ENCODE measurements at places on chromosomes 3 and 15. TPM values are rescaled to one million over a fixed set of nuclear protein-coding genes. Genes with fewer than 3 reads are reported as not detected.

DNA sequence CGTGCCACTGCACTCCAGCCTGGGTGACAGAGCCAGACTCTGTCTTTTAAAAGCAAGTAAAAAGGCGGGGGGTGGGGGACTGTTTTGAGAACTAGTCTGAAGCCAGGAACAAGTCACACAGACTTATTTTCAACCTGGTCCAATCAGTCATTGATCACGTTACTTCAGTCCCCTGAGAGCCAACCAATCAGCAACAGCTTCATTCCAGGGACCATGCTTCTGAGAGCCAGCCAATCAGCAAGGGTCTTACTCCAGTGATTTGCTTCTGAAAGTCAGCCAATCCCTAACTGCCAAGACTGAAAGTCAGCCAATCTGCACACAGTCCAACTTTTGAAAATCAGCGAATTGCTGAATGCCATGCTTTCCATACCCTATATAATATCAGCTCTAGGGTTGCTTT lies 48.6 kb upstream of the C15orf39 start:
- no peak for DNase-seq

- DNase-seq: peak; percentile 74
Observed at GRCh38 chr3:48634661-48635221, 520 bp downstream of the SLC26A6 start.

- DNase-seq: no peak
Observed at GRCh38 chr3:122858373-122858772, 63.5 kb downstream of the SLC49A4 start.

DNA sequence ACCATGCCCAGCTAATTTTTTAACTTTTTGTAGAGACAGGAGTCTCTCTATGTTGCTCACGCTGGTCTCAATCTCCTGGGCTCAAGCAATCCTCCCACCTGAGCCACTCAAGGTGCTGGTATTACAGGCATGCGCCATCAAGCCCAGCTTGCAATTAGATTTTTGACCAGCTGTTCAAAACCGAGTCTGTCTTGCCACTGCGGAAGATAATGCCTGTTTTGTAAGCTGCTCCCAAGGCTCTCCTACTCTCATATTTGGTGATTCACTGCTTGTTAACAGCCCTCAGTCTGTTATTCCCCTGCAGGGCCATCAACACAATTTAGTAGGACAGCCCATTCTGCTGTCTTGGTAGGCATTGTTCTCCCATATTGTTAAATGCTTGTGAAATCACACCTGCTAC lies 17.8 kb upstream of the MCCC1 start:
- no peak for DNase-seq

GRCh38 chr3:24166515-24166914 lies 221.4 kb downstream of the NR1D2 start:
- no peak for DNase-seq

DNA sequence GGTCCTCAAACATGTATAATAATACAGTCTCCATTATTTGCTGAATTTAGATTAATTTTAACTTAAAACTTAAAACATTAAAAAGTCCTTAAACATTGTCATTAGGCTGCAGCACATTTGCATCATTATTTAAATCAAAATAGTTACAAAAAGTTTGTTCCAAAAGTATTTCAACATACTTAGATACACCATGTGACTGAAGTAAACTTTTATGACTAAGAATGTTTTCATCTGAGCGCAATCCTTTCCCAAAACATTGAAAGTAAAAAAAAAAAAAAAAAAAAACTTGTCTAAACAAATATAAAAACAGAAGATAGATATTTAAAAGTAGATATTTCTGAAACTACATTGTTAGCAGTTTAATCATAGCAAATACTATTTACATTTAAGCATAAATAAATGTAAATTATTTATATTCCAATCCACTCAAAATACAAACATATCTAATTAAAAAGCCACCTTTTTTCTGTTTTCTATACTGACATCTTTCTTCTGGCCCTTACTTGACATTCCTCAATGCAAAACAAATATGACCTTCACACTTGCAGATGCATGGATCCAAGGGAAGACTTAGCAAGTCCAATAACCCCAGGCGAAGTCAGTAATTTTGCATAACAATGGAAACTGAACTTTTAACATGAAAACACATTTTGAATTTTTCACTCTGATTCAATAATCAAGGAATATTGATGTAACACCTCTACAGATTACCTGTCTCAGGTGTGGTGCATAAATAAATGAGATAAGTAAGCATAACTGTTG lies 10.3 kb downstream of the FAM227B start:
- DNase-seq: no peak

- no peak for DNase-seq
Observed at GRCh38 chr3:64262574-64263114, 37.4 kb upstream of the PRICKLE2 start.

DNA sequence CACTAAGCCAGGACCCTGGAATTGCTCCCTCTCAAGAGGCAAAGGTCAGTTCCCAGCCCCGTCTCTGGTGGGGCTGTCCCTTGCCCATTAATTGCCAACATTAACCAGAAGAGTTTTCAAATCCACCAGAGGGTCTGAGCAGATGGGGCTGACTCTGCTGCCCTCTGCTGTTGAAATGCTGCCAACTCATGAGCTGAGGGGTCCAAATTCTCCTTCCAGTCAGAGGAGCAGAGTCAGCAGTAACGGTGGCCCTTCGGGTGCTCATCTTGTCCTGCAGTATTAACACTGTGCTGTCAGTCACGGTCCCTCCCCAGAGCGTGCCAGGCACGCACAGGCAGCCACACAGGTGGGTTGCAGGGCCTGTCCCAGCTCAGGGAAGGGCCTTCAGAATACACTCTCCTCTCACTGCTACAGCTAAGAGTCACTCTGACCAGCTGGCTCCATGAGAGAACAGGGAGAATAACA lies 10.7 kb upstream of the SPTBN5 start:
- DNase-seq: peak; percentile 54

DNA sequence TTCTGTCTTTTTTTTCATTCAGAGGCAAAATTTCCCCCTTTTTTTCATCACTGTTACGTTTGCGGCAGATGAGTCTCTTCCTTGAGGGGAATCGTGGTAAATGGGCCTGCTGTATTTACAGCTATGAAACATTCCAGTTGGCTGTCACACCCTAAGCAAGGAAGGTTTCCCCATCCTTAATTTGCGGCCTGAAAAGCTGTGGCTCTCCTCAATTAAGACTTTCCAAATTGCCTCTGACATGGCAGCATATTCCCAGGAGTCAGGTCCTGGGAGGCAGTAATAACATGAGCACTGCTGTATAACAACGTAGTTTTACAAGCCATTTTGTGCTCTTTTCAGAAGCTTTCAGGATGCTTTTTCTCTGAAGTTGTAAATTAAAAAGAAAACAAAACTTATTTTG lies 420.9 kb downstream of the LPP start:
- DNase-seq: no peak

DNA sequence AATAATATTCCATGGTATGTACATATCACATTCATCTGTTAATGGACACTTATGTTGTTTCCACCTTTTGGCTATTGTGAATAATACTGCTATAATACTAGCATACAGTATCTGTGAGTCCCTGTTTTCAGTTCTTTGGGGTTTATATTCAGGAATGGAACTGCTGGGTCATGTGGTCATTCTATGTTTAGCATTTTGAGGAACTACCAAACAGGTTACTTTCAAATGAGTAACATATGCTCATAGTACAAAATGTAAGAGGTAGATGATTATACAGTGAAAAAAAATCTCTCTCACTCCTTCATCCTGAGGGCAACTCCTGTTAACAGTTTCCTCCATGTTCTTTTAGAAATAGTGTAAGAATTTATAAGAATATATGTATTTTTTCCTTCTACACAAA lies 162.2 kb downstream of the PLD1 start:
- no peak for DNase-seq

DNA sequence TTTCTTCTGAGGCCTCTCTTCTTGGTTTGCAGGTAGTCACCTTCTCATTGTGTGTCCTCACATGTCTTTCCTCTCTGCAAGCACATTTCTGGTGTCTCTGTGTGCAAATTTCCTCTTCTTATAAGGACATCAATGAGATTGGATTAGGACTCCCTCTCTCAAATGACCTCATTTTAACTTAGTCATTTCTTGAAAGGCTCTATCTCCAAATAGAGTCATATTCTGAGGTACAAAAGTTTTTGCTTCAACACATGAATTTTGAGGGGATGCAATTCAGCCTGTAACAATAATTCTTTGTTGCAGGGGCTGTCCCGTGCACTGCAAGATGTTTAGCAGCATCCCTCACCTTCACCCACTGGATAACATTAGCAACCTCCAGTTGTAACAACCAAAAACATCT lies 115.0 kb upstream of the DCBLD2 start:
- DNase-seq: no peak

DNA sequence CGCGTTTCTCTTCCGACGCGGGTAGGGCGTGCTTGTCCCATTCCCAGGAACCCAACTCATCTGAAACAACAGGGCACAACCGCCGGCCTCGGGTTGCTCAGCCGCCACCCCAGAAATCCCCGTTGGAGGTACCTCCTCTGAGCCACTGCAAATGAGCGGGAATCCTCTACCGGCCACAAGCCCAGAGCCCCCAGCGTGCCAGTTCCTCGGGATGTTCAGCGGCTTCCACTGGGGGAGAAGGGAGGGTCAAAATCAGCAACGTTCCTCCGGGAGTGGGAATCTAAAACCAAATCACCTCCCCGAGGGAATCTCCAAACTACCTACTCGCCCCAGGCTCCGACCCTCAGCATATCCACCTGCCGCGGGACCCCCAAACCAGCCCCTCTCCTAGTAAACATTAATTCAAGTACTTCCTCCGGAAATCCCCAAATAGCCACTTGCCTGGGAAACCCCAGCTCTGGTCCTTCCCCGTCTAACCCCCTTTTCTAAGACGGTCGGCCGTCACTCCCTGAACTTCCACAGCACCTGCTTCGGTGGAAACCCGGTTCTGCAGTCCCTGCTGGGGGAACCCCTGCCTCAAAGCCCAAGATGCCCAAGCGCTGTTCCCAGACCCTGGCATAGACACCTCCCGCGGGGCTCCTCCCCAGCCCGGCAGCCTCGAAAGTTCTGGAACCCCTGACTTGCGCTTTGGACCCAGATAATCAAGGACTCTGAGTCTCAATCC lies 887 bp downstream of the OXTR start:
- DNase-seq: no peak

The SCN11A gene
- total RNA-seq: not detected

The SPESP1 gene
- total RNA-seq: 2.4 TPM

The ANKRD63 gene
- total RNA-seq: not detected

The RBMS3 gene
- 28.1 TPM for total RNA-seq

The ACAN gene
- 0.17 TPM for total RNA-seq

The SERINC4 gene
- total RNA-seq: 0.18 TPM
